ENCODE measurements at places on chromosomes 5 and 9. TPM values are rescaled to one million over a fixed set of nuclear protein-coding genes. Genes with fewer than 3 reads are reported as not detected.

Gene ADAMTS13
- total RNA-seq, result 6.1 TPM

Gene JAKMIP2
- total RNA-seq, result 0.13 TPM

Gene PPIC
- total RNA-seq, result 77.2 TPM

Gene IRX2
- 0.69 TPM for total RNA-seq

Gene GPR151
- not detected for total RNA-seq

Gene SLC6A19
- total RNA-seq, result not detected

Gene NEUROG1
- not detected for total RNA-seq

Measured in smooth muscle cell of the pulmonary artery (primary cell).